Muscle of arm (tissue), 14 donors: ENCODE measurements at places on chromosomes 13 and 19.

- no peak for DNase-seq
Observed at GRCh38 chr13:48155848-48156247, 60.9 kb upstream of the MED4 start.

GRCh38 chr13:108549934-108550333 is 79.5 kb upstream of the MYO16 start:
- DNase-seq: peak; percentile 7

GRCh38 chr13:95217920-95218830 is 83.1 kb downstream of the ABCC4 start:
- DNase-seq: no peak

- DNase-seq: no peak
Observed at GRCh38 chr13:64551755-64552154, 2678.4 kb downstream of the PCDH9 start.

GRCh38 chr19:55116232-55116858 is 1.1 kb downstream of the PPP1R12C start:
- DNase-seq: peak; percentile 75

DNA sequence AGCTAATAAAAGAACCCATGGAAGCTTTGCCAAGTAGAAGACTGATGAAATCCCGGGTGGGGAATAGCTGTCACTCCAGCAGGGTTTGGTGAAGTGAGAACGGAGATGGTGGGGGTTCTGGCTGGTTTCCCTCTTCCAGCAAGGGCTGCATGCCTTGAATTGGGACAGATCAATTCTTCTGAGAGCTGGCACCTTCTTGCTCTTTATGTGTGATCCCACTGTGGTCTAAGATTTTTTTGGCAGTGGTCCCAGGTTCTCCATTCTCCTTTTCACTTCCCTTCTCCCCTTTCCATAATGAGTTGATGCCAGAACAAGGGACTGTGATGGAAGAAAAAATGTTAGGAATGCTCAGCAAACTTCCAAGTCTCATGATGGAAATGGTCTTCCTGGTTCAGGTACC is 50.0 kb downstream of the TNFSF11 start:
- no peak for DNase-seq

DNA sequence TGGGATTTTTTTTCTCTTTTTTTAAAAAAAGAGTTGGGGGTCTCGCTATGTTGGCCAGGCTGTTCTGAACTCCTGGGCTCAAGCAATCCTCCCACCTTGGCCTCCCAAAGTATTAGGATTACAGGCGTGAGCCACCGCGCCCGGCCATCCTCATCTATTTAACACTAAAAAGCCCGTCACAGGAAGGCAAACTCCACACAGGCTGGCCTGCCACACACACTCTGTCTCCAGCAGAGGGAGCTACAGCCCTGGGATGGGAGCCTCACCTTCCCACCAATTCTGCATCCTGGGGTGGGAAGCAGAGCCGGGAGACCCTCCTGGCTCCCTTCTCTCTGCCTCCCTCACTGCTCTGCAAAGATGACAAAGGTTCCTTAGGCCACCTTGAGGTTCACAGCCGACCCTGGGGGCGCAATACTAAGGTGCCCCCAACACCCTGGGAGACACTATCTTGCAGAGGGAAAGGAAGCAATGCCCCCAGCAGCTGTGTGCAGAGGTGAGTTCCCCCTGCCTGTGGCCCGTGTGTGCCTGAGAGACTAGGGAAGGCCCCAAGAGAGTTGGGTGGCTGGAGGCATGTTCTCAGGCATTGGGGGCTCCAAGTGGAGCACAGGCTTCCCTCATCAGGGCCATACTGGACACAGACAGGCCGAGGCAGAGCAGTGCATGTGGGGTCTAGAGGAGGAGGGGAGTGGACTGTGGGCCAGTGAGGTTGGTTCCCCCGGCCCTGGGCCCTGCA is 27.4 kb upstream of the TIMM44 start:
- DNase-seq: no peak

DNA sequence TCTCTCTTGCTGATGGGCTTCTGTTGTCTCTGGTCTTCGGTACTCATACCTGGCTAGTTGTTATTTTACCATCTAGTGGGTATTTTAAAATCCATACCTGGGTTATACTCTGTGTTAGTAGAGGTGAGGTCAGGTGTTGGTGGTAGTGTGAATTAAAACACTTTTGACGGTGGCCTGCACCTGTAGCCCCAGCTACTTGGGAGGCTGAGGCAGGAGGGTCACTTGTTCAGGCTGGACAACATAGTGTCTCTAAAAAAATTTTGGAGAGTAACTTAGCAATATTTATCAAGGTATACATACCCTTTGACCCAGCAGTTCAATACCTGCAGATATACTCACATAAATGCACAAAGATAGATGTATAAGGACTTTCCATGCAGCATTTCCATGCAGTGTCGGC is 55.4 kb downstream of the GSX1 start:
- DNase-seq: no peak

- DNase-seq: peak; percentile 38
Observed at GRCh38 chr19:56066152-56067023, 54.7 kb downstream of the ZNF787 start.

- DNase-seq: no peak
Observed at GRCh38 chr19:9645472-9645871, 24.4 kb upstream of the ZNF561 start.

DNA sequence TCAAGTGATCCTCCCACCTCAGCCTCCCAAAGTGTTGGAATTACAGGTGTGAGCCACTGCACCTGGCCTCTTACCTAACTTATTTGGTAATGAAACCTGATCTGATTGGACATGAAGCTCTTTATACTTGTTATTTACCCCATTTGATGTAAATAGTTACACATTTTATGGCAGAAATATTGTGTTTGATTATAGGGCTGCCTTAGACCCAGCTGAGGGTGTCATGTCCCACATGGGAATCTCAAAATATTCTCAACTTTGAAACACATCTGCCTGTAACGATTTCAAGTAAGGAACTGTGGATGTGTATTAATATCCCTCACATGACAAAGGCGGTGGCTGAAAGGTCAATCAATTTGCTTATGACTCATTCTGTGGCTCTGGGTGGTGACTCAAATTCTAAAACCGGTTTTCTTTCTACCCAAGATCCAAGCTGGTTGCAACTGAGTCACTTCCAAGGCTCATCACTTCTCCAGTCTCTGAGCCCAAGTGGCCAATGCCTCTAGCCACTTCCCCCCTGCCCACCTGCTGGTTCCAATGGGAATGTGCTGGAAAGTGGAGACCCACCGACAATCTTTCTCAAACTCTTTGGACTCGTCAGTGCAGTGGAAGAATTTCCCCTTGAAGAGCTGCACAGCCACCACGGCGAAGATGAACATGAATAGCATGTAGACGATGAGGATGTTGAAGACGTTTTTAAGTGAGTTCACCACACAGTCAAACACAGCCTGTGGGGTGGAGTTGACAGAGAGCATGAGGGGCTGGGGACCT is 110.9 kb downstream of the IER2 start:
- DNase-seq: no peak

DNA sequence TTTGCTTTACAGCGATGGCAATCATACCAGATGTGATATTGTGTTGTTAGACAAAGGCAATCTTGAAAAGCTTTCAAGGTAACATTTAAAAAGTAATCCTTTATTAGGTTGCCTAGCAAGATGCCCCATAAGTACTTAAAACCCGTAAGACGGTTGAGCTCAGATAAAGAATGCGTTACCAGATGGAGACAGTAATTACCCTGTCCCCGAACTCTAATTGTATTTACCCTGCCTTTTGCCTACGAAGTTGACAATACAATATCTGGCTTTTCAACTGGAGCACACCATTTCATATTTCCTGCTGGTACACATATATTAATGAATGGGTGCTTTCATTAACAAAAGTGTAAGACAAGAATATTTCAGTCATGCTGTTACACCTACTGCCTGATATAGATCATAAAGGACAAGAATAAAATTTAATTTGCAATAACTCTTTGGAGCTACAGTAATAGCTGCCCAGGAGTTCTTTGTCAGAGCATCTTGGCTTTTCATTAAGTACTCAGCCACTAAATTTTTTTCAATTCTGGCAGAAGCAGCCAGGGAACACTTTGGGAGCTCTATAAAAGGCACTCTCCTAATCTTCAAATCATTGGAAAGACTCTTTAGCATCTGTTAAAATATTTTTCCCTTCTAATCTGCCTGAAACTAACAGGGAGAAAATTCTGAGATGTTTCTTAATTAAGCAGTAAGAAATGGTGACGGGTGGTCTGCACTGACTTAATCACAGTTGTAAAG is 63.8 kb downstream of the DCT start:
- DNase-seq: no peak

DNA sequence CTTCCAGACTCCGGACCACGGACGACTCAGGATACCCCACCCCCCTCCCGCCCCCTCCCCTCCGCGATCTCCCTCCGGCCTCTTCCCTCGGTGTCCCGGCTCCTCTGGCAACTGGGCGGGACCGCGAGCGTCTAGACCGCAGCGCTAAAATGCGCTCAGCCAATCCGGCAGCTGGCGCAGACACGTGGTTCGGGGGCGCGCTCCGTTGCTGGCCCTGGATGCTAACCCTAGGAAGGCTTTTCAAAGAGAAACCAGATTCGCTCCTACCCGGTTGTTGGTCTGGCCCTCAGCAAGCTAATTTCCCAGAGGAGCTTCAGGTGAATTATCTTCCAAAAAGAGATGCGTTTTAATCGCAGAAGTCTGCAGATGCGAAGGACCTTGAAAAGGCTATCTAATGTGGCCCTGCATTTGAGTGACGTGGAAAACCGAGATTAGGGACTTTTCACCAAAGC is at the start of gene DZIP1:
DZIP1 (minus strand) TSS at position 106 of the 452 bp plus-strand sequence. CDS start 2,677 bp downstream, outside the sequence.
- peak; percentile 88 for DNase-seq

DNA sequence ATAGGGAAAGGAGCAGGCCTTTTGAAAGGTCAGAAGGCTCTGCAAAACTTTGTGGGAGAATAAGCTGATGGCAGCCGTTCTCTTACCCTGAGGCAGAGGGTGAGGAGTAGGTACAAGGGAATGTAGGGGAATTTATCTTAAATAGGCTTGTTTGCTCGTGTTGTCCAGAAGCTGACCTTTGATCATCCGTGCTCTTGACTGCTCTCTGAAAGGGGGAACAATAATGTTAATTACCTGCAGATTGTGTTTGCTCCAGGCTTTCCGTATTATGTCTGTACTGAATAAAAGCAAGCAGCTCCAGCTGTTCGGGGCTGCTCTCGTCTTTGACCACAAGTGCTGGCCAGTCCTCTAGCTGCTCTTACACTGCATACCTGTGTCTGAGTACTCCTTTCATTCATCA is 116.3 kb downstream of the ZNF429 start:
- no peak for DNase-seq

GRCh38 chr13:98144027-98144741 is 1.3 kb downstream of the FARP1 start:
- DNase-seq: peak; percentile 51

GRCh38 chr19:47676811-47677210 is 36.4 kb upstream of the EHD2 start:
- DNase-seq: no peak

- DNase-seq: no peak
Observed at GRCh38 chr13:74206061-74206561, 71.9 kb upstream of the KLF12 start.

DNA sequence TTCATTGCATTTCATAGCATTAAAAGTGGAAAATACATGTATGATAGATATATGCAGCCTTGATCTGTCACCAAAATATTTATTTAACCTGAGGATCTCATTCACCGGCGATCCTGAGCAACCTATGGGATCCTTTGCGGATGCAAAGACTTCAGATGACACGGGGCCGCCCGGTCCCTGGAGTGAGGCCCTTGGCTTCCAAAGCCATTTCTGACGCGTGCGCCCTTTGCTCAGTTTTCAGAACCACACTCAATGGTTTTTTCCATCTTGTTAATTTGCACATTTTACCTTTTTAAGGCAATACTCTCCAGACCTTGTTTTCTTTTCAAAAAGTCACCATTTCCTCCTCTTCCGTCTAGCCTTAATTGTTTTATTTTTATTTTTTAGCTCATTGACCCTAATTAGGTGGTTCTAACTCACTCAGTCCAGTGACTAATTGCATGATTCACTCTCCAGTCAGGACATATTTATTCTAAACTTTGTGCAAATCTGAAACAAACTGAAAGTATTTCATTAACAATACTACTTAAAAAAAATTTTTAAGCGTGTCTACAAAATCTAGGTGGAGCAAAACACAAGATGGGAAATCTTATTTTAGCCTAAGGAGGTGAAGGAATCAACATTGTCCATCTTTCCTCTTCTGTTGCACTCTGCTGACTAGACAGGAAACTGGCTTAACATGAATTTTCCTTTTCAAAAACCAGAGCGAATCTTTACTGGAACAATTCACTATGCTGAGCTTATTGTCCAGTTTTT is 47.9 kb downstream of the COL4A1 start:
- DNase-seq: no peak

DNA sequence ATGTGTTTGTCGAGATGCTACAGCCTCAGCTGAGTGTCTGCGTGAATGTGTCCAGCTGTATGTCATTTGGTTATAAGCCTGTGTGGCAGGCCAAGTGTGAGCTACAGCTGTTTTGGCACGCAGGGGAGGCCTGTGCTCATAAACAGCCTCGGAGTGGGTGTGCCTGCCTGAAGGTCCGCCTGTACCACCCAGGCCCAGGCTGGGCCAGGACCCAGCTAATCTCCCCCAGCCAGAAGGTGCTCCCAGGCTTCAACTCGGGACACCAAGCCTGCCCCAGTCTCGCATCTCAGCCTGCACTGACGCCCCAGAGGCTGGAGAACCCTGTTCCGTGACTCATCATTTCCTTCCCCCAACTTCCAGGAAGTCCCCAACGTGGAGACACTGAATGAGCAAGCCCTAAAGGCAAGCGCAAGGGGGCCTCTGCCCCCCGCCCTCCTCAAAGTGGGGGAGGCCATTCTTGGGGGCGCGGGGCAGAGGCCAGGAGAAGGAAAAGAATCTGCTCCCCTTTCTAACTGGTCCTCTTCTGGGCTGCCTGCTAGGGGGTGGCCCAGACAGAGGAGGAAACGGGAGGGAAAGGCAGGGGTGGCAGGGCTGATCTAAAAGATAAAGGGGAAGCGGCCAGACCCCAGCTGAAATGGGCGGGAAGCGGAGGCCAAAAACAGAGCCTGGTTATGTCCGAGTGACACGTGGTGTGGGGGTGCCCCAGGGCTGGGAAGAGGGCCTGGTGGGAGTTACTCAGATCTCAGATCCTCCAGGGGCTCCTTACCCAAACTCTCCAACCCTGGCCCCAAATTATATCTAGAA is 2.0 kb downstream of the SLC1A5 start:
- DNase-seq: peak; percentile 85

DNA sequence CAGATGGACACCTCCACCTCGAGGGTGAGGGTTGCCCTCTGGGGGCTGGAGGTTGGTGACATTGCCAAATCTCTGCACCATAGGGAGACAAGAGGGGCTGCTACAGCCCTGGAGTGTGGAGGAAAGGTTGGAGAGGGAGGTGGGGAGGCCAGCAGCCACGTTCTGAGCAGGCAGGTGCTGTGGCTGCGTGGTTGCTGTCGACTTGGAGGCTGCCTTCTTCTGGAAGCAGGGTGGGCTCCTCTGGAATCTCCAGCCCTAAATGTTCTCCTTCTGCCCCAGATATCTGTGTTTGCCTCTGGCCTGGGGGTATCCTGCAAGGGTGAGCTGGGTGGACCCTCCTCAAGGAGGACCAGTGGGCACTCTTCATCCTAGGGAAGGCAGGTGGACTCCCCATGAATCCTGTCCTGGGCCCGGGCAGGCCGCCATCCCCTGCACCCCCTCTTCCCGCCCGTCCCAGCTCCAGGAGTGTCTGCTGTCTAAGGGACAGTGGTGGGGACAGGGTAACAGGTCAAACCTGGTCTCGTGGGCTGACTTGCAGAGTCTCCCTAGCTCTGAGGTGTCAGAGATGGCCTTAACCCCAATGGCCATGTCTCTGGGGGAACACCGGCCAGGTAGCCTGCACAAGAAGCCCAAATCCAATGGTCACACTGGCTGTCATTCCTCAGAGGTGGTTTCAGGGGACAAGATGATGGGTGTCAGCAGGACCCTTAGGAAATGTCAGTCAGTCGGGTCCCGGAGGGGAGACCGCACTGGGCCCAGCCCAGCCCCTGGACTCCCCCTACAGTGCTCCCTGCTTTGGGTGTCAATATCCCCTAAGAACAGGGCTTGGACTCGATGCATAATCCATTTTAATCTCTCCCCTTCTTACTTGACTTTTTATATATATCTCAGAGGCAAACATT is 32.3 kb upstream of the ZNF536 start:
- no peak for DNase-seq
